ENCODE measurements at places on chromosomes 13 and 19.
A peak's percentile ranks its signal among the peaks of the same experiment; 100 is the strongest.

DNA sequence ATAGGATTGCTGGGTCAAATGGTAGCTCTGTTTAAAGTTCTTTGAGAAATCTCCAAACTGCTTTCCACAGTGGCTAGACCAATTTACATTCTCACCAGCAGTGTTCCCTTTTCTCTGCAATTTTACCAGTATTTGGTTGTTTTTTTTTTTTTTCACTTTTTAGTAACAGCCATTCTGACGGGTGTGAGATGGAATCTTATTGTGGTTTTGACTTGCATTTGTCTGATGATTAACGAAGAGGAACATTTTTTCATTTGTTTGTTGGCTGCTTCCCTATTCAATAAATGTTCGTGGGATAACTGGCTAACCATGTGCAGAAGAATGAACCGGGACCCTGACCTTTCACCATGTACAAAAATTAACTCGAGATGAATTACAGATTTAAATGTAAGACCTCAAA lies 31.2 kb downstream of the CYP4F2 start:
- no peak for DNase-seq

GRCh38 chr19:13999085-13999484 lies 7.0 kb downstream of the RFX1 start:
- no peak for DNase-seq

DNA sequence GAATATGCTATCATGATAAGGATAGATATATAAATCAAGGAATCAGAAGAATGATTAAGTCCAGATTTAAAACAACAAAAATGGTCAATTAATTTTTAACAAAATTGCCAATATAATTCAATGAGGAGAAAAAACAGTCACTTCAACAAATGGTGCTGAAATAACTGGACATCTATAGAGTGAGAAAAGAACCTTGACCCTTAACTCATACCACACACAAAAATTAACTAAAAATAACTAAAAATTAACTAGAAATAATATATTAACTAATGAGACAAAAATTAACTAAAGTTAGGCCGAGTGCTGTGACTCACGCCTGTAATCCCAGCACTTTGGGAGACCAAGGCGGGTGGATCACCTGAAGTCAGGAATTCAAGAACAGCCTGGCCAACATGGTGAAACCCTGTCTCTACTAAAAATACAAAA lies 9.5 kb downstream of the LGALS7 start:
- no peak for DNase-seq

- no peak for DNase-seq
These were observed 312.7 kb downstream of the FGF14 start for GRCh38 chr13:102089177-102089576.

- DNase-seq: no peak
These were observed 6.2 kb downstream of the ATP4B start for GRCh38 chr13:113651511-113652403.

DNA sequence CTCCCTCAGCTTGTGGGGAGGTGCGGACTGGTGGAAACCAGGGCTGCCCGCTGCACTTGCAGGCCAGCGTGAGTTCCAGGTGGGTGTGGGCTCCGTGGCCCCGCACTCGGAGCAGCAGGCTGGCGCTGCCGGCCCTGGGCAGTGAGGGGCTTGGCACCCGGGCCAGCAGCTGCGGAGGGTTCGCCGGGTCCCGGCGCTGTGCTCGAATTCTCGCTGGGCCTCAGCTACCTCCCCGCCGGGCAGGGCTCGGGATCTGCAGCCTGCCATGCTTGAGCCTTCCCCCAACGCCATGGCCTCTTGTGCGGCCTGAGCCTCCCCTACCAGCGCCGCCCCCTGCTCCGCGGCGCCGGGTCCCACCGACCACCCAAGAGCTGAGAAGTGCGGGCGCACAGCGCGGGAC lies 71.6 kb upstream of the ADGRL1 start:
- DNase-seq: no peak

DNA sequence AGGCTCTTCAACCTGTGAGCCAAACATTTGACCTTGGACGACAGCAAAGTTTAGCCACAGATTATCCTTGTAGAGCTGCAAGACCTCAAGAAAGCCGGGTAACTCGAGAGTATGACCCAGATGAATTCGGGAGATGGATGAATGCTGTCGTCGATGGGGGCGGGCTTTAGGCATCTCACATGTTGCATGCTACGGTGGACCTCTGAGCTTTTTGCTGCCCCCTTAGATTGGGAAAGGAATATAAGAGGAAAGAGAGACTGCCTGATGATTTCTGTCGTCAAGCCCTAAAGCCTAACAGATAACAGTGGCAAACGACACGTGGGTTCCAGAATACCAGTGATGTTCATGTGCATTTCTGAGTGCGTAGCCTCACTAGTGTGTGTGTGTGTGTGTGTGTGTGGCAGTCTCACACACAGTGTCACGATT lies 730 bp upstream of the ABCC4 start:
- DNase-seq: no peak

- peak; percentile 50 for DNase-seq
These were observed 12.4 kb downstream of the SNRNP70 start for GRCh38 chr19:49097453-49098288.

GRCh38 chr19:8393871-8394250 lies 3.7 kb downstream of the RAB11B start:
- DNase-seq: no peak

DNA sequence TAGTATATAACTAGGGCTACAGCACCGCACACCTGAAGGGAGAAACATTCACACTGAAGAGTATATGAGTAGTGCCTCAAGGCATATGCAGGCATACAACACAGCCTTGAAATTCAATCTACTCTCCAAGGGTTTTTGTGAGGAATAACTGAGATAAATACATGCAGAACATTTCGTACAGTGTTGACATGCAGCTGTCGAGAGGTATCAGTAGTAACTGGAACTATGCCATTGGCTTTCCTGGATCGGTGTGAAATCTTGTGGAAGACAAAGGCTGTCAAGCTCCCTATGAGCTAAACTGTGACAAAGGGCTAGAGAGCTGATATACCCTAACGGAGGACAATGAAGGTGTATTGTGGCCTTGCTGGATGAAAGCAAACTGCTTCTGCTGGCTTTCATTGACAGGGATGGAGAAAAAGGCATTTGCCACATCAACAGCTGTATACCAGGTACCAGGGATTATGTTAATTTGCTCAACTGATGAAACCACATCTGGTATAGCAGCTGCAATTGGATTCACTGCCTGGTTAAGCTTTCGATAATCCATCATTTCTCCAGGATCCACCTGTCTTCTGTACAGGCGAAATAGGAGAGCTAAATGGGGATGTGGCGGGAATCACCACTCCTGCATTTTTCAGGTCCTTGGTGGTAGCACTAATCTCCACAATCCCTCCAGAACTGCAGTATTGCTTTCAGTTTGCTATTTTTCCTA lies 16.3 kb downstream of the MTRF1 start:
- DNase-seq: no peak

GRCh38 chr13:105220063-105220462 lies 1315.4 kb downstream of the EFNB2 start:
- DNase-seq: no peak

GRCh38 chr13:93409001-93409400 lies 182.4 kb downstream of the GPC6 start:
- no peak for DNase-seq

- no peak for DNase-seq
These were observed 62.9 kb downstream of the CHST8 start for GRCh38 chr19:33684538-33685232.

GRCh38 chr13:79919091-79919490 lies 421.8 kb downstream of the SPRY2 start:
- DNase-seq: no peak
